ENCODE measurements at places on chromosomes 6 and 20. TPM values are rescaled to one million over a fixed set of nuclear protein-coding genes. Genes with fewer than 3 reads are reported as not detected.

GRCh38 chr6:13666194-13667105 is 45.2 kb downstream of the RANBP9 start:
- DNase-seq, result no peak

DNA sequence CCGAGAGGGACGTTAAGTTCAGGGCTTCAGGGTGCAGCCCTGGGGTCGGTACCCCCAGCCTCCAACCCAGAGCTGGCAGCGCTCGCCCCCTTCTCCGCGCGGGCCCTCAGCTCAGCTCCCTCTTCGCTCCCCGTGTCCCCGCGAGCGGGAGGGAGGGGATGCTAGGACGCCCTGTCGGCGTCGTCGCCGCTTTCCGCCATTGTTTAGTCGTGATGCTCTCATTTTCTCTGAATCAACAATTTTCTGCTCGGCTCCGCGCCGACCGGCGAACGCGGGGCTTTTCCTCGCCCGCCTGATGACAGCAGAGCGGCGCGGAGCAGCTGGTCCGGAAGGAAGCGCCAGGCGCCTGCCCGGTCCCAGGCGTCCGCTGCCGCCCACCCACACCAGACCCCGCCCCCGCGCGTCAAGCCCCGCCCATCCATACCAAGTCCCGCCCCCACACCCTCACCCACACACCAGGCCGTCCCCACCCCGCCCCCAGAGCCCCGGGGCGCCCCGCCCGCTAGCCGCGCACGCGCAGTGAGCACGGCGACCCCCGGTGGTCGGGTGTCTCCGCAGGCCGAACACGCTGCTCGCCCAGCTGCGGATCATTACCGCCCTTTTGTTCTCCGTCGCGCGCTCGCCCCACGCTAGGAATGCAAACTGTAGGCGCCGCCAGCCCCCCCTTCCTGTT is 50.1 kb upstream of the SLC32A1 start:
- DNase-seq, result peak; percentile 89

DNA sequence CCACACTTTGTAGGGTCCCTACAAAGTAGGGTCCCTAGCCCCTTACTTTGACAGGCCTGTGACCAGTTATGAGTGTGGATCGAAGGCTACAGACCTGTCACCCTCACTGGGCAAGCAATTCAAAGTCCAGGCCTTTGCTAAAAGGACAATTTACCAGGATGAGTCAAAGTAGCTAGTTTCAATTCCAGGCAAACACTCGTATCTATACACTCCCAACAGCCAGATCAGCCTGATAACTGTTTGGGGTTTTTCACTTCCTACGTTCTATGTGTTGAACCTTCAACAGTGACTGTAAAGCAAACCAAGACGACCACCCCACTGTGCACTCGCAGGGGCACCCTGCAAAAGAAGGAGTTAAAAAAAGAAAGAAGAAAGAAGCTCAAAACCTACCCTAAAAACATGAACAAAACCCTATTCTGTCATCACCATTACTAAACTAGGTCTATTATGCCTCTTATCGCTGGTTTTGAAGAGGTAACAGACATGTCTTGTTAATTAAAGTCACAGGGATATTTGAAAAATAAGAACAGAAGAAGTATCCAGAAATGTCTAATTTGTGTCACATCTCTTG is 3.2 kb downstream of the GFOD1 start:
- DNase-seq, result no peak

- DNase-seq, result no peak
Measured at GRCh38 chr6:73610444-73611275, 43.1 kb downstream of the SLC17A5 start.

DNA sequence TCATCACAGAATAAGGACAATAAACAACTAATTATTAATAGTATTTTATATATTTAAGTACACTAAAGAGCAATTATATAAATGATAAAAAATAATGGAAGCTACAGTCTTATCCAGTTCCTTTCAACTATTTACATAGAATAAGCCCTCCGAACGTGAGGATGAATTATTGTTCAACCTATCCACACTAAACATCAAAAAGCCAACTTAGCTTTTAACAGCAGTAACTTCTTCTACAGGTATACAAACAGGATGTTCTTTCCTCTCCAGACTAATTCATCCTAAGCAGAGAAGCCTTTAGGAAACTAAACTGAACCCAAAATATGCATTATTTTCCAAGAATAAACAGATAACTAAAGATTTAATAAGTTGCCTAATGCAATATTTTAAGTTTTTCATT is 2.3 kb downstream of the FKBP5 start:
- DNase-seq, result no peak

- no peak for DNase-seq
Measured at GRCh38 chr20:47127999-47128398, 228.5 kb downstream of the ZMYND8 start.

GRCh38 chr6:61841958-61842357 is 444.1 kb downstream of the KHDRBS2 start:
- DNase-seq, result no peak

DNA sequence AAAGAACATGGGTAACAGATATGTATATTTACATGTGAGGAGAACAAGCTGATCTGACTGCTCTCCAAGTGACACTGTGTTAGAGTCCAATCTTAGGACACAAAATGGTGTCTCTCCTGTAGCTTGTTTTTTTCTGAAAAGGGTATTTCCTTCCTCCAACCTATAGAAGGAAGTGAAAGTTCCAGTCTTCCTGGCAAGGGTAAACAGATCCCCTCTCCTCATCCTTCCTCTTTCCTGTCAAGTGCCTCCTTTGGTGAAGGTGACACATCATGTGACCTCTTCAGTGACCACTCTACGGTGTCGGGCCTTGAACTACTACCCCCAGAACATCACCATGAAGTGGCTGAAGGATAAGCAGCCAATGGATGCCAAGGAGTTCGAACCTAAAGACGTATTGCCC is 5.2 kb downstream of the HFE start:
- no peak for DNase-seq

DNA sequence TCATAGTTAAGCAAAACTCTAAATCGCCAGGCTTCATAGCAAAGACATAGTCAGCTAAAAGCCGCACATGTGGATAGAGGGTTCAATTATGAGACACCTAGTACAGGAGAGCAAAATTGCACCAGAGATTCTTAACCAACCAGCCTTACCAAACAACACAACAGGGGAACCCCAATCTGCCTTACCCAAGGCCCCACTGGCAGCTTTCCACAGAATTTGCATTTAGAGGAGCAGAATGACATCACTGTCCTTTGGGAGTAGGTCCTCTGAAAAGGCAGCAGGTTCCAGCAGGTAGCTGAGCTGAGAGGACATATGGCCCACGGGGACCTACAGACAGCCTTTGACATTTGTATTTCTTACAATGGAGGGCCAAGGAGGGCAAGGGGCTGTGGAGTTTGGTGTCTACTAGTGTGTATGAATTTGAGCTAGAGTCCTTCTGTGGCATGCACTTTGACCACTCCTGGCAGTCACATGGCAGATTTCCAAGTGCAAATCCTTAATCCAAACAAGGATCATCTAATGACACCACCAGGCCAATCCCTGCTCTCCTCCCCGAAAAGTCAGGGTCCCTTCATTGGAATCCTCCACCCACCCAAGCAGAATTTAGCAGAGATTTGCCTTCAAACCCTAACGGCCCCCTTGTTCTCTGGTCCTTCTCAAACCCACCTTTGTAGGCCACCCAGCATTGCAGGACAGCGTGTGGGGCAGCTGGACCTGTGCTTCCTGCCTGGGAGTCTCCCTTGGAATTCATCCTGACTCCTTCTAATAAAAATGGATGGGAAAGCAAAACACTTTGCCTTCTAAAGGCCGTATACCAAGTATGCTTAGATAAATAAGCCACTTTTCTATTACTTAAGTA is 171.2 kb upstream of the SUPT3H start:
- DNase-seq, result no peak

GRCh38 chr6:90460051-90460450 is 126.8 kb downstream of the MAP3K7 start:
- DNase-seq, result no peak

DNA sequence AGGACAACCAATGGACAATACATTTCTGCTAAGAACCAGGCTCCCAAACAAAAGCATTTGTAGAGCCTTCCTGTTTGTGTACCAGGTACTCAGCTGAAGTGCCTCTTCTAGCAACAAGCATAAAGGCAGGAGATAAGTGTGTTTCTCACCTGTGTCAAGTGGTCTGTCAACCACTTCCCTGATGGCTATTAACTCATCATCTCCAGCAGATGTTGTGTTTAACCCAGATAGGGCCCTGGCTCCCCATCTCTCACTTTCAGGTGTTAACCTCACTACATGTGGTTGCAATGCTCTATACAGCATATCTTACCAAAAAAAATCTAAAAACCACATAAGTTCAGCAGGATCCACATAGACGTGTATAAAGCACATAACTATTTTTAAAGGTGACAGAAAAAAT is 9.6 kb upstream of the IL17A start:
- DNase-seq, result no peak

The C20orf144 gene
- not detected for total RNA-seq

The RBPJL gene
- not detected for total RNA-seq

The SIRPB1 gene
- 31.3 TPM for total RNA-seq

The ADGRB3 gene
- 2.6 TPM for total RNA-seq

All from upper lobe of left lung (tissue), 6 donors.